ENCODE measurements at places on chromosomes 5 and 9. TPM values are rescaled to one million over a fixed set of nuclear protein-coding genes. Genes with fewer than 3 reads are reported as not detected.

GRCh38 chr5:120151825-120152224 lies 312.3 kb upstream of the PRR16 start:
- no peak for DNase-seq

DNA sequence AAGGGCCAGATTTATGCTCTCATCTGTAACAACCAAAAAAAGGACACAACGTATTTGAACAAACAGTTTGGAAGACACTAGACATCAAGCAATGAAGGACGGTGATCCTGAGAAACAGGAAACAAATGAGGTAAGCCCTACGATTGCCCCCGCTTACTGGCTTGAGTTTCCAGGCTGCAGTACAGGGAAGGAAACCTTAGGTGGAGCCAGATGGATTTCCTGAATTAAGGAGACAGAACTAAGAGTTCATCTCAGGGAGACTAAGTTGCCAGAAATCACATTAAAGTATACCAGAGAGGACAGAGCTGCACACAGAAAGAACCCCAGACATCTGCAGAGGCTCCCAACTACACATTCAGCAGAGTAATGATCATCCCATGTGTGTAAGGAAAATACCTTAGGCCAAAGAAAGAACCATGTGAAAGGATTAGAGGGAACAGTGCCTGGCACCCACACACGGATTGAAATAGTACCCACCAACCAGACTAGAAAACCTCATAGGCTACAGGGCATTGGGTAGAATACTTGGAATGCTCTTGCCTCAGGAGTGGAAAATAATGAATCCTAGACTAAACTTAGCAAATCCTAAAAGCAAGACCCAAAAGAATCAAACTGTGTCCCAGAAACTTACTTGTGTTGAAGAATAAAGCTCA lies 99.3 kb upstream of the NIPBL start:
- peak; percentile 37 for DNase-seq

DNA sequence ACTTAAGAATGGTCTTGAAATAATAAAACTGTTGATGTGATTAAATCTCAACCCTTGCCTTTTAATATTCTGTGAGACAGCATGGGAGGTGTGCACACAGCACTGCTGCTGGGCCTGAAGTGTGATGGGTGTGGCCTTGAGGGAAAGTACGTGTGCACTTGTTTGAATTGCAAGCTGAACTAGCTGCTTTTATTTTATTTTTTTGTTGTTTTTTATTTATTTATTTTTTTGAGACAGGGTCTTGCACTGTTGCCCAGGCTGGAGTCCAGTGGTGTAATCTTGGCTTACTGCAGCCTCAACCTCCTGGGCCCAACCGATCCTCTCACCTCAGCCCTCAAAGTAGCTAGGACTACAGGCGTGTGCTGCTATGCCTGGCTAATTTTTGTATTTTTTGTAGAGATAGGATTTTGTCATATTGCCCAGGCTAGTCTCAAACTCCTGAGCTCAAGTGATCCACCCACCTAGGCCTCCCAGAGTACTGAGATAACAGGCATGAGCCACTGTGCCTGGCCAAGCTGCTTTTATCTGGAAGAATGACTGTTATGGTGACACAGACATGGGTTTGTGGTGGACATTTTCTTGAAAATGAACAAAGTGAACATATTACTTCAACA lies 58.9 kb downstream of the GPR107 start:
- no peak for DNase-seq

DNA sequence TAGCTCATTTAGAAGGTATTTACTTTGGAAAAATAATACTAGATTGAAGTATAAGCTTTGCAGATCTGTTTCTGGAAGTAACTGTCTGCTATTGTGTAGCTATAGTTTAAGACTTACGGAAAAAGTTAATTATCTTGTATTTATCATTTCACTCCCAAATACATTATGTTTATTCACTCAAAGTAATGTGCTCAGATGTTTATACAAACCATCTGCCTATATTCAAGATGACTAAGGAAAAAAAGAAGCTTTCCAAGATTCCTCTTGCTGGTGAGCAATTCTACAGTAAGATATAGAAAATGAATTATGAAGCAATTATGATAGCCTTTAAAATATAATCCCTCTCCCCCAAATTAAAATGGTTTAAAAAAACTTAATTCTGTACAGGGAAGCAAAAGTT lies 137.9 kb downstream of the KIAA0825 start:
- no peak for DNase-seq

GRCh38 chr5:169294621-169295020 lies 6.3 kb downstream of the SLIT3 start:
- DNase-seq, result no peak

GRCh38 chr5:63919763-63920478 lies 42.3 kb downstream of the HTR1A start:
- no peak for DNase-seq

Gene CCNI2
- 0.17 TPM for total RNA-seq

Gene ANKRA2
- total RNA-seq, result 18.8 TPM

Gene FAM81B
- total RNA-seq, result not detected

- no peak for DNase-seq
Measured at GRCh38 chr5:651296-652022, 39.3 kb downstream of the CEP72 start.

- DNase-seq, result no peak
Measured at GRCh38 chr9:27426511-27427271, 97.4 kb upstream of the IFNK start.

Gene NUTM2G
- total RNA-seq, result not detected

Gene SLF1
- 2.6 TPM for total RNA-seq

- no peak for DNase-seq
Measured at GRCh38 chr5:143434261-143435209, 31.0 kb upstream of the NR3C1 start.

DNA sequence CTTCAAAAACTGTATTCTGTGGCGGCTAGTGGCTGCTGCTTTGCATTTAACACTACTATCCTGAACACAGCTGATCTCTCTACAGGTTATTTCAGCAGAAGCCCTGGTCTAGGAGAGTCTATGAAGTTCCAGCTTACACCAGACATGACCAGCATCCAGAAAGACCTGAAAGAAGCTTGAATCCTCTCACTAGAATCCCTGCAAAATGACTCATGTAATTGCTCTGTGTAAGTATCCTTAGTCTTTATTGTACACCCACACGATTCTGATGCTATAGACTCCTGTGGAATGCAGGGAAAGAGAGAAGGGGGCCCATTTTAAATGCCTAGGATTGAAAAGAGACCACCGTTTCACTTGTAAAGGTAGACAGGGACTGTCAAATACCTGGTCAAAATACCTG lies 859 bp upstream of the GRIA1 start:
- DNase-seq, result no peak

DNA sequence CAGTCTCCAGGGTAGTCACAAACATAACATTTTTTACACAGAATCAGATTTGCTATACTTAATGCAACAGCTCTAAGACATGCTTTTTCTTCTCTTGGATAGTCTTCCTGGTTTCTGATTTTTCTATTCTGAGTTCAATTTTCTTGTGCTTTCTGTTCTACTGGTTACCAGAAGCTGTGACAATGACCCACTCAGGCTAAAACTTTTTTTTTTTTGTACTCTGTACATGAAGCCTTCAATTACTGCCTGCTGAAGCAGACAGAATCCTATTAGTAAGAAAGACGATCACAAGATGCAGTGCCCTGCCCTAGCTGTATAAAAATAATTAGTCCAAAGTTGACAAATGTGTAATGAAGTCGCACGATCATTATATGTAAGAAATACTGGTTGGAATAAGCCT lies 231.1 kb upstream of the TBCA start:
- no peak for DNase-seq

Gene SLC36A3
- total RNA-seq, result not detected

Gene CA9
- total RNA-seq, result not detected

Gene GZMA
- total RNA-seq, result not detected

DNA sequence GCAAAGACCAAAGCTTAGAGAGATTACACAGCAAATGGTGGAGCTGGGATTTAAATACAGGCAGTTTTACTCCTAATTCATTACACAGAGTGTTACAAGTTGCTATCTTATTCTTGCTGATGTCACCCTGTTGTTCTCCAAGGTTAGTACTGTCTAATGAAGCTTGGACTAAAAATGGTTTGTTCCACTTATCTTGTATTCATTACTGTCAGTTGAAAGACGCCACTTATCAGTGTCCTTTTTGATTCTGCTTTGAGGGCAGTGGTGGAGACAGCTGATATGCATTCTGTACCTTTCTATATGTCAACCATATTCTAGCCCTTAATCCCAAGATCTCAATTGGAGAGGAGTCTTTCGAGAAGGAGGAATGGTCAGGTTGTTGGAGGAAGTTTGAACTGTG lies 14.0 kb upstream of the DENND4C start:
- DNase-seq, result no peak

DNA sequence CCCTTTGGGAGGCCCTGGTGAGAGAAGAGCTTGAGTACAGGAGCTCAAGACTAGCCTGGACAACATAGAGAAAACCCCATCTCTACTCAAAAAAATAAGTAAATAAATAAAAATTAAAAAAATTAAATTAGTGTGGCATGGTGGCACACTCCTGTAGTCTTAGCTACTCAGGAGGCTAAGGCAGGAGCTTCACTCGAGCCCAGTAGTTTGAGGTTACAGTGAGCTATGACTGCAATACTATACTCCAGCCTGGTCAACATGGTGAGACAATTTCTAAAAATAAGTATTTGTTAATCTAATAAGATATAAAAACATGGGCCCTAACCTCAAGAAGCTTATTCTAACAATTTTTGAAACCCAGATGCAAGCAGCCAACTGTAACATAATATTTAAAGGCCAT lies 7.6 kb downstream of the RNF38 start:
- no peak for DNase-seq

Gene MAML1
- 30.0 TPM for total RNA-seq

- DNase-seq, result no peak
Measured at GRCh38 chr9:89612566-89613278, 7.9 kb downstream of the GADD45G start.

DNA sequence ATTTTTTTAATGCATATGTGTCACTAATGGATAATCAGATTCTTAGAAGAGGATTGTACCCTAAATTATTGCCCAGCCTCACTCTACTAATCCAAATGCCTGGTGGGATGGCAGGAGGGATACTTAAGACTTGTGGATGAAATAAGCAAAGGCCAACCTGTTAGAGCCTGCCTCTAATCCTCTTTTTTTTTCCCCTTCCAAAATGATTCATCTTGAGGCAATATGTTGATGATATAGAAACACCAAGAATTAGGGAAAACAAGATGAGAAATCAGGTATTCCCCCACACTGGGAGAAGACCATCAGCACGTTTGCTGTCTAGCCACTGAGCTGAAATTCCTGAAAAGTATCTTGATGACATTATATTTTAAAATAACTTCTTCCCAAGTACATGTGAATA lies 52.0 kb downstream of the RFK start:
- DNase-seq, result no peak

Gene DCTN3
- total RNA-seq, result 119 TPM

Gene ROR2
- 51.1 TPM for total RNA-seq

GRCh38 chr5:53335115-53335514 lies 145.3 kb upstream of the FST start:
- DNase-seq, result no peak

Gene EIF4E1B
- total RNA-seq, result not detected

Gene SLCO6A1
- total RNA-seq, result 1.6 TPM

Gene DMGDH
- total RNA-seq, result 1.7 TPM

DNA sequence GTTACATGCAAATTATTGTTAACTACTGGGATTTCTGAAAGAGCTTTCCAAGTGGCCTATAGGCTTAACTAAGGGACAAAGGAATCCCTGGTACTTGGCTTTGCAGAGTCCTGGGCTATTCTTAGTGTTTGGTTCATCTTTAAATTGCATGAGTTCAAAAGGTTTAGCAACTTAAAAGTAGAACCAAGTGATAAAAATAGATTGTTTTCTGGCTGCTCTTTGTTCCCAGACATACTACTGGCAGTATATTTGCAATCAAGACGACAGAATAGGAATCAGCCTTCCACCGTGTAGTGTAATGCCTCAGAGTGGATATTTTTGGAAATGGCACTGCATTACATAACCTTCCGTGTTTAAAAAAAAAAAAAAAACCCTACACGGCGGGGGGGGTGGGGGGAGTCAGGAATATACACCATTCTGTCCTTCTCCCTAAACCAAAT lies 1.0 kb downstream of the NREP start:
- no peak for DNase-seq

DNA sequence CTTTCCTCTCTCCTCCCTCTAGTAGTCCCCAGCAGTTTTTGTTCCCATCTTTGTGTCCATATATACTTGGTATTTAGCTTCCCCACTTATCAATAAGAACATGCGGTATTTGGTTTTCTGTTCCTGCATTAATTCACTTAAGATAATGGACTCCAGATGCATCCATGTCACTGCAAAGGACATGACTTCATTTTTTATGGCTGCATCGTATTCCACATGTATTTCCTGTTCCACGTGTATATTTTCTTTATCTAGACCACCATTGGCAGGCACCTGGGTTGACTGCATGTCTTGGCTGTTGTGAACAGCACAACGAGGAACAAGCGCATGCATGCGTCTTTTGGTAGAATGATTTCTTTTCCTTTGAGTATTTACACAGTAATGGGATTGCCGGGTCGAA lies 6.2 kb downstream of the ZNF79 start:
- no peak for DNase-seq

- no peak for DNase-seq
Measured at GRCh38 chr5:151504006-151504405, 56.6 kb downstream of the SLC36A1 start.

DNA sequence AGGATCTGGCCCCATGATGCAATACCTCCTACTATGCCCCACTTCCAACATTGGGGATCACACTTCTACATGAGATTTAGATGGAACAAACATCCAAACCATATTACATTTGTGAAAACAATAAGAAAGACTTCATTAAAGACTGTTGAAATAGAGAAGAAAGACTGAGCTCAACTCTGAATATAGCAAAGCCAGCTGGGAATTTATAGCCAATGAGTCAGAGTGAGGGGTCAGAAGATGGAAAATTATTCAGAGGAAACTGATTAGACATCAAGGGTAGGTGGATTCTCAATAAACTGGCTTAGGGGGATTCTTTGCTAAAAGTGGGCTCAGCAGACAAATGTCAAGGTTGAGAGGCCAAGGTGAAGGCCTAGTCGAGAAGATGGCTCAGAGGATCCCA lies 25.6 kb downstream of the BTF3 start:
- DNase-seq, result no peak

DNA sequence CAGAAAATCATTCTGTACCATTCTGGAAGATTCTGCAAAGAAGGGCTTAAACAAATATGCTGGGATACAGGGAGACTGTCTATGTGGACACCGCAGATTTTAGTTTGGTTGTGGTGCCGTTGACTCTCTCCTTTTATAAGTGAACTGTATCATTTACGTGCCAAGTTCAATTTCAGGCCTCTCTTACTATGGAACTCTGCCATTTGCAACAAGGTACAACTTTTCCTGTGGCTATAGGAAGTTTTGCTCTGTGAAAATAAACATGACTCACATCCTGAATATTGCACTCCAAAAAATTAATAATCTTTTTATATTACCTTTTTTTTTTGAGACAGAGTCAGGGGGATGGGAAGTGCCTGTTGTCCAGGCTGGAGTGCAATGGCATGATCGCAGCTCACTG lies 29.7 kb upstream of the CSNK1G3 start:
- no peak for DNase-seq

Gene TRPM3
- 3.3 TPM for total RNA-seq

Gene SLC34A1
- not detected for total RNA-seq

- DNase-seq, result no peak
Measured at GRCh38 chr9:113183956-113184488, 33.2 kb downstream of the SLC31A2 start.

Data from glutamatergic neuron (in vitro differentiated cells).